ENCODE measurements at places on chromosomes 4 and X.

GRCh38 chr4:142696334-142697122, 149.6 kb downstream of the INPP4B start:
- no peak for DNase-seq

GRCh38 chr4:73045879-73046278, 23.6 kb downstream of the COX18 start:
- no peak for DNase-seq

DNA sequence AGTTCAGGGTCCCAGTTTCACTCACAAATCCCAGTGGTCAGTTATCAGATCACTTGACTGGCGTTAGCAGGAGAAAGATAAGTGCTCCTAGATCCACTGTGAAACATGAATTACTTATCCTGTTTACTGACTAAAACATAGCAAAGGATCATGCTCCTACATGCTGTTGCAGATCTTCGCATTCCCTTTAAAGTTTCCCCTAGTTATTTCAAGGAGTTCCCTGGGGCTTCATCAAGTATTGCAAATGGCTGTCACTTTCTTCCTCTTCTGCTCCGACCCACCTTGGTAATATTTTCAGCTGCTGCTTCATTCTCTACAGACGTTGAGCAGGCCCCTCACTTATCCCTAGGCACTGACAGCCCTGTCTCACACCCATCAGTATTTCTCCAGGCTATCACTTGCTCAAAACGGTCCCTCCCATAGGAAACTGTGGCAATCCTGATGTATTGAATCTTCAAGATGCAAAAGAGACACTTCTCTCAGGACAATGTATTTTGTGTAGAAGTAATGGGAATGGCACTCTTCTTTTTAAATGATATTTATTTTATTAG, 466.0 kb downstream of the INPP4B start:
- DNase-seq: no peak

DNA sequence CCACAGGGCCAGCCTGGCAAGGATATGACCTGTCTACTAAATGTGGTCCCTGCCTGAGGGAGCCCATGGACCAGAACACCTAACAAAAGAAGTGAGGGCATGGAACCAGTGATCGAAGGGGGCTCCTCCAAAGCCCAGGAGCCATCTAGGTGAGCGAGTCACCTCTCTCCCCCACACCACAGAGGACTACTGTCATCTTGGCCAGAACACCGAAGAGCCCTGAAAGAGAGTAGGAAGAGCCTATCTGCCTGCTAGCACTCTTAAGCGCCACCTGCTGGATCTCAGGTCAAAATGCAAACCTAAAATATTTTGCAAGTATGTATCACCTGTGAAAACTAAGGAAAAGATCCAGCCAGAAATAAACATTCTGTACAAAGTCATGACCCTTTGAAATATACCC, 137.9 kb upstream of the ZXDB start:
- peak; percentile 24 for DNase-seq

- no peak for DNase-seq
These were observed 79.7 kb downstream of the VMA21 start for GRCh38 chrX:151476604-151477303.

DNA sequence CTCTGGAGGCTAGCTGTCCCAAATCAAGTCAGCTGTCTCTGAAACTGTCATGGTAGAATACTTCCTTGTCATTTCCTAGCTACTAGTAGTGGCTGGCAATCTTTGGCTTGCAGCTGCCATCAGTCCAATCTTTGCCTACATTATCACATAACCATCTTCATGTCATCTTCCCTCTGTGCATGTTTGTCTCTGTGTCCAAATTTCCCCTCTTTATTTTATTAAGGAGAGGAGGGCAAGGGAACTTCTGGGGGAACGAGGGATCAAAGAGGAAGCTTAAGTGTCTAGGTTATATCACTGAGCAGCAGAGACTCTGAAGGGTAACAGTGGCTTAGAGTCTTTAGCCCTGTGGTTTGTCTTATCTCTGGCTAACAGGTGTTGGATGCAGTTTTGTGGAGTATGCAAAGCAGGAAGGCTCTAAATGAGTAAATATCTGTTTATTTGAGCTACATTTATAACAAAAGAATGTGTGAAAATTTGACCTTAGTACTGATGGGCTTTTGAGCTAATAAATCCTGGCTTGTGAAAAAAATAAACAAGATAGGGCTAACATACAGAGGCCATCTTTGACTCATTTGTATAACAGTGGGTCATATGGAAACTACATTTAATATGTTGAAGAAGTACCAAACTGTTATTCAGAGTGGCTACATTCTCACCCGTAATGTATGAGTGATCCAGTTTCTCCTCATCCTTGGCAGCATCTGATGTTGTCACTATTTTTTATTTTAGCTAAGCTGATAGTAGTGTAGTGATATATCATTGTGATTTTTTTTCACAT, 49.4 kb upstream of the ENOX2 start:
- DNase-seq: no peak

DNA sequence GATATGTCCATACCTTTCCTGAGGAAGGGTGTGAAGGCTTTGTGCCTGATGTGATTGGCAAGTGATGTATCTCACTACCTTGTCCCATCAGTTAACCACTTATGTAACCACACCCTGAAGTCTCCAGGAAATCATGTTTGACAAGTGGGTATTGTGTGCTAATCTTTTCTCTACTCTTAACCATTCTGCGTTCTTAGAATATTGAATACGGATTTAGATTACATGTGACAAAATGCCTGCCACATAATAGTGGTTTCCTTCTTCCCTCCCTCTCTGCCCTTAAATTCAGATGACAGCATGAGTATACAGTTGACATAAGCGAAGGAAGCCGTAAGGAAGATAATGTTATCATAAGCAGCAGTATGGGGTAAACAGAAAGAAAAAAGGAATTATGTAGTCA, 108.4 kb downstream of the KLHL8 start:
- DNase-seq: no peak

DNA sequence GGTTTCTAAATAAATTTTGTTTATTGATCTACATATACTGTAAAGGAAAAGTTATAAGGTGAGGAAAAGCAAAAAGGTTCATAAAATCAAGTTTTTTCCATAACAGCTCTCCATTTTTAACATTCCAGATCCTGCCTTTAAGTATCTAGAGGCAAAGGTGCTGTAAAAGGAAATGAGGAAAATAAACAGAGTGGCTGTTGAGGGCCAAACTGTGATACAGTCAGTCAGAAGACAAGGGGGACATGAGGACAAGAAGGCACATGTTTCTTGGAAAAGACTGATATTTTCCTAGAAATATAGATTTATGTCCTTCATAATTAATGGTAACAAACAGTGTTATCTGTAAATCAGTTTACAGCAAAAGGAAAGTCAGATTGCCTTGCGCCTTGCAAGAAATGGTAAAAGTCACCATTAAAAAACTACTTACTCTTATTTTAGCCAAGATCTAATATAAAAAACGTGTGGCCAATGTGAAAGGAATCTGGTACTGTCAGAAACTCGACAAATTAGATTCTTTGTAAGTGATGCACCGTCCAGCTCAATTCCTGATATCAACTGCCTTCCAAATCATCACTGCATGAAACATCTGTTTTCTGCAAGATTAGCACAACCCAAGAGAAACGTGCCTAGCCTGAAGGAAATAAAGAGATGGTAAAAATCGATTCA, 34.0 kb upstream of the VEGFD start:
- no peak for DNase-seq

DNA sequence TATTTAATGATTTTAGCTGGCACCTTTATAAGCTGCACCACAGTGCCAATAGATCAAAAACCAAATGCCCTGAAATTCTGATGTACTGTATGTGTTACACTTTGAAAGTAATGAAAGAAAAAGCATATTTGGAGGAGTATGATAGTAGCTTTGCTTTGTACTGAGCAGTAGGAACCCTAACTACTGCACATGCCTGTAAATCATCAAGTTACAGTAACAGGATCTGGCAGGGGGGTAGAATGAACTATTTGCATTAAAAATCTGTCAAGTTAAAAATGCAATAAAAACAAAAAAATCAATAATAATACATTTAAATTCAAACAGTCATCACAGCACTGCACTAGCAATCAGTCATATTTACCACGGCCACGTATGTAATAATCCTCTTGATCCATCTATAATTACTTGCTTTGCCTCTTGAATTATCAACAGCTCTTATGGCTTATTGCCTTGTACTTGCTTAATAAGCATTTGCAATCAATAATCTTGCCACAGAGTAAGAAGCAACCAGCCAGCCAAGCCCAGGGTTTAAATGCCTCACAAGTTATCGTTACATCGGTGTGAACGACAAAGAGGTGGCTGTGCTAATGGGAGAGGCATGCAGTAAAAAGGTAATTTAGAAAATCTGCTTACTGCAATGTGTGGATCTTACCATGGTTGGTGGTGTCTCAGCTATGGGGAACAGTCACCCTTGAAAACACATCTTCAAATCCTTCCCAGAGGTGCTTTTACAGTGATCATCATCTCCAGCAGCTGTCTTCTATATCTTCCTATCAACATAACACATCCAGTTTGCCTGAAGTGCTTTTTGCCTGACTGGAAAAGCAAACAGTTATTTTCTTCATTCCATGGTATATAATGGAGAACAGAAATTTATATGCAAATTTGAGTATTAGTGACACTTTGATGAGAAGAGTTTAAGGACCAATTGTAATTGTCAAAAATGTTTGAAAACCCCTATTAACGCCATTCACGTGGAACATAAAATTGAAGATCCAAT, 1812.1 kb upstream of the ADGRL3 start:
- no peak for DNase-seq

Data from LoVo (cell line).